Nephron progenitor cell (in vitro differentiated cells): ENCODE measurements at places on chromosomes 2 and 18.

DNA sequence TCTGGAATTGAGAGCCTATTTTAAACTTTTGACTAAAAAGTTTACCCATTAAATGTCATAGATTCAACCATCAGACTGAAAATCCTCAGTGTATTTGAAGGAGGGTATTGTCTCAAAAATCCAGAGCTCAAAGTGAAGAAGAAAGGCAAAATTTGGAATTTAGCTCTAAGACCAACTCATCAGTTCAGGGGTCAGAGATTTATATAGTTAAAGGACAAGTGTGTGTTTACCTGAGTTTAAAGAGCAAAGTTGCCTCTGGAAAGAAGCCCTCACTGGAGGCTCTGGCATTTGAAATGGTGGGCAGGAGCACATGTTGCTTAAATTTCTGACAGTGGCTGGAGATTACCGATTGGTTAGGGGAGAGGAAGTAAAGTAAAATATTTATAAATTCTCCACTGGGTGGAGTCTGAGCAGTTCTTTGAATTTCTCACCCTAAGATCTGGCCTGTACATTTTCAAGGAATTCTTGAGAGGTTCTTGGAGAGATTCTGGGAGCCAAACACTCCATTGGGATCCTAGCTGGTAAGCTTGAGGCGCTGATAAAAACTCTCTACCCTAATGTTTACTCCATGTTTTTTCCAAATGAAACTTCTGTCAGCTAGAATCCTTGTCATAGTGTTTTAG is at the start of gene KYNU:
KYNU (plus strand) TSS at position 449 of the 623 bp plus-strand sequence. CDS start 7,704 bp downstream, outside the sequence.
- no peak for DNase-seq

DNA sequence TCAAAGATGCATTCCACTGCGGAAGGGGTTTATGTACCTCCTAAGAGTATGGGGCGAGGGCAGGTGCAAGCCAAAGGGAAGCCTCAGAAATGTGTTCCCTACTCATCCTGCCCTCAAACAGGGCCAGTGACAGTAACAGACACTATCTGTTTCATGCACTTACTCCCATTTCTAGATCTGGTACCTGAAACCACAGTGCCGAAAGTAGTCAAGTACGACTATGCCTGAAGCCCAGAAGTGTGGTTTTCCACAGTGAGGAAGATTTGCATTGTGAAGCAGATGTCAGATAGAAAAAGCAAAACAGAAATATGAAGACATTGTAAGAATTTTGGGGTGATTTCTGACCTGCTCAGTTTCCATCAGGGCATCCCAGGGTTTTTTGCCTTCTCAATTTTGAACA is 748.7 kb downstream of the RNF144A start:
- no peak for DNase-seq

DNA sequence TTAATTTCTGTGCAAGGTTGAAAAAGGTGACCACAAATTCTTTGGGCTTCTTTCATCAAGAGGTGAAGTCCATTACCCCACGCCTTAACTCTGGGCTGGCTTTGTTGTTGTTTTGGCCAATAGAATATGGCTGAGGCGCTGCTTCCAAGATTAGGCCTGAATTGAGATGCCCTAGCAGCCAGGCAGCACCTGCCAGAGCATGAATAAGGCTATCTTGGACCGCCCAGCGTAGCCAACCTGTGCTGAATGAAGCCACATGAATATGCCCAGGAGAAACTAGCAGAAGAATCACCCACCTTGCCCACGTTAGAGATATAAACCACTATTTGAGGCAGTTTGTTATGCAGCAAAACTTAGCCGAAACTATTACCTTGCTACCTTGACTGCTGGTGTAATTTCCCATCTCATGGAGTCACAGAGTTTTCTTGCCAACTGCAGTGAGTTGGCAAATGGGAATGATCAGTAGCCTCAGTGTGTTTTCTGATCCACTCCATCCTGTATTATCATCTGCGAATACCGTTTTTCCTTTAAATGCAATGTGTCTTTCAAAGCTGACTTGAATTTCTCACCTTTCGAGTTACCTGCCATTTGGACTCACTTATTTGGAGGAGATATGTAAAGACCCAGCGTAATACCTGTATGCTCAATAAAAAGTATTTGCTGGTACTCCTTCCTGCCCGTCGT is 679 bp downstream of the TSGA10 start:
- no peak for DNase-seq

DNA sequence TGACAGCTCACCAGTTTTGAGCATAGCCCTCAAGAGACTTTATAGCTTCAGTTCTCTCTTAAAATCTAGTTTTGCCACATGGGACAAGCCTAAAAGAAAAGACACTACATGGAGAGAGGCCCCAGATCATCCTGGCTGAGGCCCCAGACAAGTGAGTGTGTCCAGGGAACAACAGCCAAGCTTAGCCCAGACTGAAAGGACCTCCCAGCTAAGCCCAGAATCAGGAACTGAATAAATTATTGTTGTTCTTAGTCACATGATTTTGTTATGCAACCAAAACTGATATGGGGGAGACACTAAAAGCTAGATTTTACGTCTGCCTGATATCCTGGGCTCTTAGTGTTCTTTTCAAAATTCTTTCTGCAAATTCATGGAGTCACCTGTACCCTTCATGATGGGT is 29.3 kb upstream of the LBH start:
- DNase-seq: no peak

DNA sequence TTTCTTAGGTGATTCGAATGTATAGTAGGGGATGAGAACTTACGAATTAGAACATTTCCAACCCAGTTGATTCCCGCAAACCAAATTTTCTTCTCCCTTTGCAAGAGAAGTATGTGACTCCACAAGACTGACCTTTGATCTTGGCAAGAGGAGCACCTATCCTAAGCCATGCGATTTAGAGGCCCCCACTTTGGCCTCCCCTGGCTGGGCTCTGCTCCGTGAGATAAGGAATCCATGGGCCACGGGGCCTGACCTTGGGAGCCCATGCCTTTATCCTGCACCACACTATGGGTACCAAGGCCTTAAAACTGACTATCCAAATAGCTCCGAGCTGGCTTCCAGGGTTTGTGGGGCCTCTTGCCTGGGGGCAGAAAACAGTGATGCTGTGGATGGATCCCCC is 135.8 kb downstream of the LRRTM1 start:
- no peak for DNase-seq

- no peak for DNase-seq
Measured at GRCh38 chr18:48122816-48123215, 192.4 kb upstream of the SMAD2 start.

- no peak for DNase-seq
Measured at GRCh38 chr2:2892378-2892777, 485.2 kb downstream of the EIPR1 start.

GRCh38 chr2:203691149-203691548 is 15.3 kb upstream of the CD28 start:
- no peak for DNase-seq

DNA sequence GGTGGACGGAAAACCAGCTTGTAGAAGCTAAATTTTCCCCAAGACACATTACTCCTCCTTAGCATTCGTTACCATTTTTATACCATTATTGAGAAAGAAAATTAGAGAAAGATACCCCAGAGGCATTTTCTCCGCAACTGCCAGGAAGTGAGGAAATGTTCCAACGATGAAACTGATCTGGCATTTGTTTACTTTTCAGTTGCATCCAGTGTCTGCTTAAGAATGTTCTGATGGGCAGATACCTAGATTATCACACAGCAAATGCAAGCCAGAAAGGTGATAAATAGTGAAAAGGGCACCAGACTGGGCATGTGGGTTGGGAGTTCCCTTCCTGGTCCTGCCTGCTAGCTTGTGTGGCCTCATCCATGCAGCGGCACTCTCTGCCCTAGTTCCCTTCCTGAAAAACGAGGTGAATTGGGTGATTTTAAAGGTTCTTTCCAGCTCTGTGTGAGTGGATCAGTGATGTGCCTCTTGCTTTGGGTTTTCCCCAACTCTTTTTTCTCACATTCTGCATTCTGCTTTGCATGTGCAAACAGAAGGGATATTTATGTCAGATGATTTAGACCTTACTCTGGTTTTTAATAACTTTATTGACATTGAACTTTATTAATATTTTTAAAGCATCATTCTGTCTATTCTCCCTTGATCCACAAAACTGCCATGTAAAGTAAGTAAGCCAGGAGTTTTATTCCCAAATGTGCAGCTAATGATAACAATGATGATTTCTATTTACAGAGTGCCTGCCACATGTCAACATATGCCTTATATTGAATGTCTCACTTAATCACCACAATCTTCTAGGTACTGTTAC is 139.6 kb downstream of the INSIG2 start:
- DNase-seq: no peak

- DNase-seq: no peak
Measured at GRCh38 chr18:62336618-62337017, 11.5 kb downstream of the TNFRSF11A start.

- no peak for DNase-seq
Measured at GRCh38 chr2:237066396-237066795, 19.3 kb upstream of the COPS8 start.

GRCh38 chr2:31302940-31303563 is 69.1 kb downstream of the EHD3 start:
- DNase-seq: no peak

DNA sequence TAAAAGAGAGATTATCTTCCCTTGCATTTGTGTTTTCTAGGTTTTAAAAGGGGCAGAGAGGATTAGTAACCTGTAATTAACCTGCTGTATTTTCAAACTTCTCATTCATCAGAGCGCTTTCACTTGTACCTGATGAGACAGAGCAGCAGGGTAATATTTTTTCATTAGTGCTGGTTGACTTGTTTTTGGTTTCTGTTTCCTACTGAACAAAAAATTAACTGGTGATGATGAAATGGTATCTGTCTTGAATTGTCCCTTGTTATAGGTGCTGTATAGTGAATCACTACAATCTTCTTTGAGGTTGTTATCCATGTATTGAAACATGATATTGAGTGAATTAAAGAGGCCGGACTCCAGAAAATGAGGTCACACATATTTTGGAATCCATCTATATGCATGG is 37.9 kb downstream of the CDH20 start:
- no peak for DNase-seq

DNA sequence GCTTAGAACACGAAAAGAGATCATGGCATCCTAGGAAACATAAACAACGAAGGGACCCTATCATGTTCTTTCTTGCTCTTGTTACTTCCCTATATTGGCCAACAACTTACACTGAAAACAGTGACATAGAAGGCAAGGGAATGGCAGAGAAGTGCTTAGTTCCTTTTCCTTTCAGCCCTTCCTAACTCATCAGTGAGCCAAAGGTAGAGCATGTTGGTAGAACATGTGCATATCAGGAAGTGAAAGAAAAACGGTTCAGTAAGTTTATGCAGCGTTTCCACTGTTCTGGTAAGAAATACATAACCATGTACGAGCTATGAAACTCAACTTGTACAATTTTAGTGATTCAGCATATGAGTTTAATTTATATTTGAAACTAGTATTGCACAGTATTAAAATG is 21.7 kb downstream of the AKAIN1 start:
- DNase-seq: no peak

DNA sequence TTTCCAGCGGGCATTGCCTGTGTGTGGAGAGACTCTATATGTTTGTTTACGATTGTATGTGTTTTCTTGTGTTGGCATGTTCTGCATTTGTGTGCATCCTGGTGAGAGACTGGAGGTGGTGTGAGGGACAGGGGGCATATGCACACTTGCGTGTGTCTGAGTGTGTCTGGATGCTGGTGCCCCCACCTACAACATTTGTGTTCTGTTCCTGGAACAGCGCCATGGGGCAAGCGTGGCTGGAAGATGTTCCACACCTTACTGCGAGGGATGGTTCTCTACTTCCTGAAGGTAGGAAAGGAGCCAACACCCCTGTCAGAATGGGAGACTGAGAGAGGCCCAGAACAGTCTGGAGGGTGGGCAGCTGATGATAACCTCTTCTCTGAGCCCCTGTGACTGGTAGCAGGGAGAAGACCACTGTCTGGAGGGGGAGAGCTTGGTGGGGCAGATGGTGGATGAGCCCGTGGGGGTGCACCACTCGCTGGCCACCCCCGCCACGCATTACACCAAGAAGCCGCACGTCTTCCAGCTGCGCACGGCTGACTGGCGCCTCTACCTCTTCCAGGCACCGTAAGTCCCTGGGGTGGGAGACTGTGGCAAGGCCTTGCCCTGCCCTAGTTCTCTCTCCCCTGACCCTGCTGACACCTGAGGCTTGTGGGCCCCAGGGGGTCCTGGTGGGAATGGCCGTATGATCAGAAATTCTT is 23.7 kb downstream of the PSD4 start:
- DNase-seq: no peak

DNA sequence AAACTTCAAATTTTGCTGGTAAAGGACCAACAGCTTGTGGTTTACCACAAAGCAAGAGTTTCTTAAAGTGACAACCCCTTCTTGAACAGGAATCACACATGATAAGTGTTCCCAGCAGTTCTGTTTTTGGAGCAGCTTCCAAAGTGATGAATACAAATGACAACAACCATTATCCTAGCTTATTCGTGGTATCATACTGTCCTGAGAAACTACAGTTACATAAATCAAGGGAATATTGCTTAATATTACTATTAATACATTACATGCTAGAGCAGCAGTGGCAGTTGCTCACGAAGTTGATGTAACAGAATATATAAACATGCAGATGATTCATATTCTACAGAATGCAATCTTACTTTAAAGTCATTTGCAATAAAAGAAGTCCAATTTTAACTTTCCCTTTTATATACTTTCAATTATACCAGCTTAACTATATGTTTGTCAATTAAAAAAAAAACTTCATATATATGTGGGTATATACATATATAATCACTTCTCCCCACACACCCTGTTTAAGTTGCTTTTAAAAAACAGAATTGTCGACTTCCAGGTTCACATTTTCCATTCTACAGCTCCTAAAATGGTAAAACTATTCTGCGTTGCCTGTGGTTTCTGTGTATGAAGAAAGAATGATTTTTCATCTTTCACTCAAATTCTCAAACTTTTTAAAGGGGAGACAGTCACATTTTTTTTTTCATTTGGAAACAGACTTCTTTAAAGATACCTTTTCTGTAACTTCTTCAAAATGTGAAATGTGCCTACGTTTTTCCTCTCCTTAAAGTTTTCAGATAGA is 713.6 kb downstream of the TDRD15 start:
- no peak for DNase-seq

DNA sequence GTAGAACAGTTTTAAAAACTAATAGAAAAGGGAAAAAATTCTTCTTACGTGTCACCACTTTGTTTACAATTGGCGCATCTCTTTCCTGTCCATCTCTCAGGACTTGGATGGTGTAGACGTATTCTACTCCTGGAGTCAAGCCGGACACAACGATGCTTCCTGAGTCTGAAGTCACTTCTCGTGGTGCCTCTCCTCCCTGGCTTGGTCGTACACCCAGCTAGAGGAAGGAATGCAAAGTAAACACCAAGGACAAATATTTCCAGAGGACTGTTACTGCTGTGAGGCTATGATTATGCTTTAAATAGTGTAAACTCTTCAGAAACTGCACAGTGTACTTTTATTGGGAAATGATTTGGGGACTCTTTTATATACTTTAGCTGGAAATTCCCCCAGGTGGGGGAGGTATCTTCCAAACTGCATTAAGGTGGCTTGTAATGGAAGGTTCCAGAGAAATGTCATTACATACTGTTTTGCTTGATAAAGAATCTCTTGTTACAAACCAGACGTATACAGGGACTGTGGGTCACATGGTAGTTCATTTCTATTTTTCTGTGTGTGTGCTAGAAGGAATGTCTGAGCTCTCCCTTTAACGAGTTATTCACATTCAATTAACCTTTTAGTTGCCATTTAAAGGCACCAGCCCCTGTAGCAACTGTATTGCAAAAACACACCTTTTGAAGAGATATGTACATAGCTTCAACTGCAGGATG is 38.1 kb downstream of the FN1 start:
- DNase-seq: no peak
